ENCODE measurements at places on chromosomes 12 and 14. TPM values are rescaled to one million over a fixed set of nuclear protein-coding genes. Genes with fewer than 3 reads are reported as not detected.

DNA sequence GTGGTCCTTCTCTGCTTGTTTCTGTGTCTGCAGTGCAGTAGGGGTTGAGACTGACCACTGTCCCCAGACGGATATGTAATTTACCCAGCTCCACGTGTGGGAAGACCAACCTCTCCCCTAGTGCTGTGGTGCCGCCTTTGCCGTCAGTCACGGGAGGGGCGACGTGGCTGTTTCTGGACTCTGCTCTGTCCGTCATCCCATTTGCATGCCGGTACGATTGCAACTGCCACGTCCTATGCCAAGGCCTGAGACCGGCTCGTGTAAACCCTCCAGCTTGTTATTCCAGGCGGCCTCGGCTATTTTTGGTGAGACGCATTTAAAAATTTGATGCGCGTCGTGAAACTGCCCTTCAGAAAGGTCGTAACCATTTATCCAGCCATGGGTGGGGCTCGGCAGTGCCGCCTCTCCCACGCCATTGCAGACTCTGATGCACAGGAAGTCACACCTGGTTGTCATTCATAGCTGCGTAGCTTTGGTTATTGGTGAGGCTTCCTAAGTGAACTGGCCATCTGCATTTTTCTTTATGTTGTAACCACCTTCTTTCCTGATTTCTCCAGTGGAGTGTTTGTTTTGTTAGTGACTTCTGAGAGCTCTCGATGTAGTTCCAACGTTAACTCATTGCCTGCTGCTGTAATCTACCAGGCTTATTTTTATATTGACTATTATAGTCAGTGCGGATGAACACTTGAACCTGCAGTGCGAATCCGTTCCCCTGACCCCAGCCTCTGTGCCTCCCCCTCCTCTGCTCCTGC is 75.1 kb downstream of the ADGRD1 start:
- H3K27me3 ChIP-seq: no peaks in the 10 kb centered on the region
- no peaks in the 10 kb centered on the region for H3K4me1 ChIP-seq
- H3K4me3 ChIP-seq: peak overlapping the region; percentile 27
- peak overlapping the region; percentile 67 for H3K27ac ChIP-seq
- peak; percentile 70 for DNase-seq

Gene JAG2
- total RNA-seq: 14.9 TPM

GRCh38 chr14:22163051-22163450 is 426.0 kb downstream of the DAD1 start:
- no peak for DNase-seq
- H3K4me1 ChIP-seq: no peaks in the 10 kb centered on the region
- H3K4me3 ChIP-seq: no peak overlapping the region
- no peaks in the 10 kb centered on the region for H3K27me3 ChIP-seq

GRCh38 chr12:110776410-110776809 is 33.7 kb upstream of the PPP1CC start:
- H3K4me1 ChIP-seq: no peaks in the 10 kb centered on the region
- no peaks in the 10 kb centered on the region for H3K27me3 ChIP-seq
- H3K36me3 ChIP-seq: no peaks in the 10 kb centered on the region
- no peak for DNase-seq

DNA sequence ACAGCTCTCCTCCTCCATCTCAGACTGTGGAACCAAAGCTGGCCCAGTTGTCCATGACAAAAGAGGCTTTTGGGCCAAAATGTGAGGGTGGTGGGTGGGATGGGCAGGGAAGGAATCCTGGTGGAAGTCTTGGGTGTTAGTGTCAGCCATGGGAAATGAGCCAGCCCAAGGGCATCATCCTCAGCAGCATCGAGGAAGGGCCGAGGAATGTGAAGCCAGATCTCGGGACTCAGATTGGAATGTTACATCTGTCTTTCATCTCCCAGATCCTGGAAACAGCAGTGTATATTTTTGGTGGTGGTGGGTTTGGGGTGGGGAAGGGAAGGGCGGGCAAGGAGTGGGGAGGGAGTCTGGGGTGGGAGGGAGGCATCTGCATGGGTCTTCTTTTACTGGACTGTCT is 11.8 kb upstream of the TAMALIN start:
- peaks cover 9% of the 10 kb centered on the region for H3K4me1 ChIP-seq
- no peak overlapping the region for H3K4me3 ChIP-seq
- H3K27ac ChIP-seq: no peak overlapping the region

GRCh38 chr12:27840229-27840999 is 60.4 kb upstream of the MANSC4 start:
- no peak for DNase-seq
- no peak overlapping the region for H3K4me3 ChIP-seq
- H3K27me3 ChIP-seq: no peaks in the 10 kb centered on the region
- H3K27ac ChIP-seq: no peak overlapping the region
- no peaks in the 10 kb centered on the region for H3K4me1 ChIP-seq

GRCh38 chr14:24734917-24735500 is 101.0 kb upstream of the GZMB start:
- no peaks in the 10 kb centered on the region for H3K36me3 ChIP-seq
- no peak overlapping the region for H3K4me3 ChIP-seq
- H3K27me3 ChIP-seq: no peaks in the 10 kb centered on the region
- no peak for DNase-seq

Gene CRIP1
- total RNA-seq: 296 TPM

DNA sequence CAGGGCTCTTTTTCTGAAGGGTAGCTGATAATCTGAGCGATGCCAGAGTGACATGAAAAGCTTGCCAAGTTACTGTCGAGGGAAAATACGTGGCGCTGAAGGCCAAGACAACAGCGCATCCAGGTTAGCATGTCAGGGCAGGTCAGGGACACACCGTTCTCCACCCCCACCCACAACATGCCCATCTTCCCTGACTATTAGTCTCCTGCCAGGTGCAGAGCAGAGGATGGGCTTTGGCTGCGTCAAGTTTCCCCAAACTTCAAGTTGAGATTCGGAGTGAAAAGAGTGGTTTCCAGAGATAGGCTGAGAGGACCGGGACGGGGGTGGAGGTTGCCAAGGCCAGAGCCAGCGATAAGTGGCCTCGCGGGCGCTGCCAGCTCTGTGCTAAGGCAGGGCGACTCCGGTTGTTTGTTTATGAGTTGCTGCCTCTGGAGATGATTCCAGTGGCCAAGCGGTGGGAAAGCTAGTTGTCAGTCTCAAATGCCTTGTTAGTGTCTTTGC is 1.7 kb downstream of the TRHDE start:
- H3K4me1 ChIP-seq: peaks cover 19% of the 10 kb centered on the region
- peaks cover 6% of the 10 kb centered on the region for H3K27me3 ChIP-seq
- DNase-seq: peak; percentile 64
- H3K4me3 ChIP-seq: peak overlapping the region; percentile 7

Gene PRICKLE1
- total RNA-seq: 18.2 TPM

Gene TAMALIN
- 56.1 TPM for total RNA-seq

DNA sequence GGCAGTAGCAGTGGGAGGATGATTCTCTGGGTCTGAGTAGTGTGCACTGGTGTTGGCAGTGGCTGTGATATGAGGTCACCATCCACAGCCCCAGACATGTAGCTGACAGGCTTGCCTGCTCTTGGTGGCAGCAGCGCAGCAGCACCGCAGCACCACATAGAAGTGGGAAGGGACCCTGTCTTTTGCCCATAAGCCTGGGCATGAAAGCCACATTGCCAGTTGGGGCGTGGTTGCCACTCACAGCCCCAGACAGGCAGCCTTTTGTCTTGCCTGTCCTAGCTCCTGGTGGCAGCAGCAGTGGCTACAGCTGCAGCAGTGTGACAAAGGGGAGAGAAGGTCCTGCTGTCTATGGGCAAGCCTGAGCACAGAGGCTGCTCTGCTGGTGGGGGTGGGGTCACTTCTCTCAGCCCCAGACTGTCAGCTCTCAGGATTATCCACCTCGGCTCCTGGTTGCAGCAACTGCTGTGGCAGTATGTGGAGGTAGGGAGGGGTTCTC is 71.5 kb downstream of the BRMS1L start:
- no peaks in the 10 kb centered on the region for H3K27me3 ChIP-seq
- peak; percentile 25 for DNase-seq
- no peak overlapping the region for H3K27ac ChIP-seq
- H3K4me1 ChIP-seq: no peaks in the 10 kb centered on the region
- no peak overlapping the region for H3K4me3 ChIP-seq

- H3K36me3 ChIP-seq: no peaks in the 10 kb centered on the region
- no peak for DNase-seq
- no peak overlapping the region for H3K4me3 ChIP-seq
Observed at GRCh38 chr14:30015489-30015888, 87.8 kb upstream of the PRKD1 start.

DNA sequence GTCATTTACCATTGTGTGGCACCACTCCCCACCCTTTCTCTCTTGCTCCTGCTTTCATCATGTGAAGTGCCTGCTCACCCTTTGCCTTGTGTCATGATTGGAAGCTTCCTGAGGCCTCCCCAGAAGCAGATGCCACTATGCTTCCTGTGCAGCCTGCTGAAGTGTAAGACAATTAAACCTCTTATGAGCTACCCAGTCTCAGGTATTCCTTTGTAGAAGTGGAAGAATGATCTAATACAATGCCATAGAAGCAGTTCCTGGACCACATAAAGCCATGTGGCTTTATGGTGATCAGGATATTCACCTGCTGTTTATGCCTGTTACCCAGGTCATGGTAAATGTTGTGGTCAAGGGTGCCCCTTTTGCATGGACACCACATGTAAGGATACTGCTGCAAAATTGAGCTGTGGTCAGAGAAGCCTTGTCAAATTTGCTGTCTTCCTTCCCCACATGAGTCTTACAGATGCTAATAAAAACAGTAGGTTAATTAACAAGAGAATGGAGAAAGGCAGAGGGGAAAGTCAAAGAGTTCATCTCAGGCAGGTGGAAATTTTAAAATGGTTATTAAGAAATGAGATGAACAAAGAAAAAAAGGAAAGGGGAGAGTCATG is 112.8 kb upstream of the IFNG-AS1 start:
- H3K27me3 ChIP-seq: no peaks in the 10 kb centered on the region
- no peak overlapping the region for H3K27ac ChIP-seq
- no peaks in the 10 kb centered on the region for H3K4me1 ChIP-seq
- H3K36me3 ChIP-seq: no peaks in the 10 kb centered on the region
- no peak for DNase-seq

DNA sequence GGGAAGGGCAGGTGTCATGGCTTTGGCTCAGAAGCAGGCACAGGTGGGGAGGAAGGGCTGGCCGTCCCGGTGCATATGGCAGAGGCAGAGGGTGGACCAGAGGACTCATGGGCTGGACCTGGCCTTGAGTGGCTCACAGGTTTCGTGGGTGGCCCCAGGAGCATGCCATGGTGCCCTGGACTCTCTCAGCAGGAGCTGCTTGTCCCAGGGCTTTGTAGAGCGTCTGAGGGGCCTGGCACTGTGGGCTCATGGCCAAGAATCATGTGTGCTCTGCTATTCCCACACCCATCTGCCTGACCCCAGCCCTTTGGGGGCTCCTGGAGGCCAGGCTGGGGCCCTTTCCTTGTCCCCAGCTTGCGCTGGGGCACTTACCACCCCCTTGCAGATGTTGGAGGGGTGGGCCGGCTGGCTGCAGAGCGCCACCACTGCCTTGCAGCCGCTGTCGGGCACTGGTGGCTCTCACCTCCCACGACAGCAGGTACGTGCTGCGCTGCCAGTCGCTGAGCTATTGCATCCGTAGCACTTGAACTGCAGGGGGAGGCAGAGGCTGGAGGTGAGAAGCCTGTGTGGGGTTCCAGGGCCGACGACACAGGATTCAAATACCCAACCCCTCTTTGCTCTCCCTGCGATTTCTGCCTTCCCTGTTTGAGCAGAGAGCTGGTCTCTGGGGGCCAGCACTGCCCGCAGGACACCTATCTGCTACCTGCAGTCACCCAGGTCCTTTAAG is 187.4 kb upstream of the PRMT8 start:
- no peak for DNase-seq
- no peaks in the 10 kb centered on the region for H3K27me3 ChIP-seq
- H3K4me3 ChIP-seq: no peak overlapping the region
- no peak overlapping the region for H3K27ac ChIP-seq

GRCh38 chr12:104459368-104459909 is 2.7 kb downstream of the CHST11 start:
- peaks cover 63% of the 10 kb centered on the region for H3K4me1 ChIP-seq
- no peaks in the 10 kb centered on the region for H3K27me3 ChIP-seq
- peak overlapping the region; percentile 93 for H3K27ac ChIP-seq
- H3K36me3 ChIP-seq: no peaks in the 10 kb centered on the region

GRCh38 chr14:38762426-38762825 is 340.6 kb downstream of the SEC23A start:
- no peak overlapping the region for H3K4me3 ChIP-seq
- H3K27ac ChIP-seq: no peak overlapping the region
- no peak for DNase-seq
- H3K27me3 ChIP-seq: no peaks in the 10 kb centered on the region
- no peaks in the 10 kb centered on the region for H3K4me1 ChIP-seq

GRCh38 chr14:59306775-59307174 is 118.3 kb downstream of the DAAM1 start:
- DNase-seq: no peak
- no peaks in the 10 kb centered on the region for H3K36me3 ChIP-seq

Gene CD27
- total RNA-seq: 4.1 TPM

GRCh38 chr14:68245146-68246073 is 425.8 kb downstream of the RAD51B start:
- H3K4me1 ChIP-seq: peaks cover 54% of the 10 kb centered on the region
- H3K27me3 ChIP-seq: no peaks in the 10 kb centered on the region
- no peak for DNase-seq
- H3K4me3 ChIP-seq: no peak overlapping the region
- peak overlapping the region; percentile 70 for H3K27ac ChIP-seq

DNA sequence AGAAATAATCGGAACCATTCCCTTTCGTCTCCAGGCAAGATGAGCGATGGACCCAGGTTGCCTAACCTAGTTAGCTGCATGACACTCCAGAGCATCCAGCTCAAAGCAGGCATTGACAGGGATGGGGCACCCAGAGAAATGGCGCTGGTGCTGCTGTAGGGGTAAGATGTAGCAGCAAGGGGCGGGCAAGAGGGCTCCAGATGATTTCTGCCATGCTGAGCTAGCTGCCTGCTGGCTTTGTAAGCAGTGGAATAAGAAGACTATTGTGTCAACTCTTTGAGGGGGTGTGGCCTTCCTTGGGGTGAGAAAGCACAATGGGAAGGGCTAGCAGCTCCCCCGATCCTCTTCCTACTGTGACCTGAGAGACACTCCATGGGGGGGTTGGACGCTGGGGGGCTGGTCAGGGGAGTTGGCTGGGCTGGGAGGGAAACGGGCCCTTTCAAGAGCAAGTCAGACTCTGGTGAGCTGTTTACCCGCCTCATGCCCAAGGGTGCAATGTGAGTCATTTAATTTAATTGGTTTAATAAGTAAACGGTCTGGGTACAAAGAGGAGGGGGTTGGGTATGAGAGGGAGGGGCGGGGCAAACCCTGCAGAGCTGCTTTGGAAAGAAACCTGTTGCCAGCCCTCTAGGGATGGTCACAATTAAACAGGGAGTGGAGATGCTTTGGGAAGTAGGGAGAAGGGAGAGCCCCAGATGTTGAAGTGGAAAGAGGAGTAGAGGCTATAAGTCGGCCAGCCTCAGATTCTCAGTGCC is 50.5 kb downstream of the B4GALNT3 start:
- no peak overlapping the region for H3K4me3 ChIP-seq
- H3K27me3 ChIP-seq: no peaks in the 10 kb centered on the region
- peak; percentile 58 for DNase-seq
- peak overlapping the region; percentile 17 for H3K27ac ChIP-seq

Data from upper lobe of left lung (tissue), 6 donors.